Liver (tissue), 10 donors: ENCODE measurements at places on chromosomes 7 and 10. TPM values are rescaled to one million over a fixed set of nuclear protein-coding genes. Genes with fewer than 3 reads are reported as not detected.

DNA sequence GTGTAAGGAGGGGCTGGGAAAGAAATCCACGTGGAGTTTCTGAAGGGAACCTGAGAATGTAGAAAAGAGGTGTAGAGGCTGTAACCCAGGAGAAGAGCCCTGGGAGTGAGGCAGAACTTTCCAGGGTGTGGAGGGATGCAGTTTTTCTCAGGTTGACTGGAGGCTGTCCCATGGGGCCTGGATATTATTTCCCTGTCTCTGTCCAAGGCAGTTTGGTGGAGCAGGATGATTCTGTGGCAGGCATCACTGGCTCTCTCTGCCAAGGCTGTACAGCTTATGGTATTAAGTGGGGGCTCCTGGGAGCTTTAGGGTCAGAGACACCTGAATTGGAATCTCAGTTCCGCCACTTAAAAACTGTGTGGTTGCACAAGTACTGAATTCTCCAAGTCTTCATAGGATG lies 81.6 kb downstream of the CHN2 start:
- DNase-seq, result no peak

The RAPGEF5 gene
- 54.8 TPM for total RNA-seq

The LAMTOR4 gene
- total RNA-seq, result 28.4 TPM

The CALML5 gene
- total RNA-seq, result not detected

DNA sequence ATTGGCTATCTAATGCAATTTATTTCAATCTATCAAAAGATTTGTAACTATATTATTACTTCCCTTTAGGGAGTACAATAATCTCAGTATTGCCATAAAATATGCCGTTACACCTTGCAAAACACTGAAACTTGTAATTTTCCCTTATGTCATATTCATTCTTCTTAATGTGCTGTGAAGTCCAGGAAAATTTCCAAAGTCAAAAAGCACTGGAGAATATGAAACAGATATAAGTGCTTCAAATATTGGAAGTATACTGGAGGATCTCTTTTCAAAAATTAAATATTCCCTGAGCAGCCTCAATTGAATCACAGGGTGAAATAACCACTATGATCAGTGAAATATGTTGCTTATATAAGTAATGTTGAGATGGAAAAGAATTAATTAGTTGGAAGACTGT lies 356.0 kb downstream of the PPP1R3A start:
- DNase-seq, result no peak

The RGS10 gene
- total RNA-seq, result 1.8 TPM
